ENCODE measurements at places on chromosomes 16 and 17. TPM values are rescaled to one million over a fixed set of nuclear protein-coding genes. Genes with fewer than 3 reads are reported as not detected.

Gene KRTAP2-2
- total RNA-seq, result not detected

Gene CFDP1
- total RNA-seq, result 8.3 TPM

DNA sequence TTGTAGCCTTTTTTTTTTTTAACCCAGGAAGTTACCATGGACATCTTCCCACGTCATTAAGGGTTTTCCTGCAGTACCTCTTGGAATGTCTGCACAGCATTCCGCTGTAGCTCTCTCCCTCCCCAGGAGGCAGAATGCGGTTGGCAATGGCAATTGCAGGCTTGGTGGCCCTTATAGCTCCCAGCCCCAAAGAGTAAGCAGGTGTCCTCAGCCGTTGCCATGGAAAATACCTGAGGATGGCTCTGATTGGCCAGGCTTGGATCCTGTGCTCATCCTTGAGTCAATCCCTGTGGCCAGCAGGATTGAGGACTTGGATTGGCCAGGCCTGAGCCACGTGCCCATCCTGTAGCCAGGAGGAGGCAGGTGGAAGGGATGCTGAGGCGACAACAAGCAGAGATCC lies 15.5 kb upstream of the TIMP2 start:
- no peak overlapping the region for H3K4me3 ChIP-seq
- H3K27ac ChIP-seq, result no peak overlapping the region
- no peaks in the 10 kb centered on the region for H3K27me3 ChIP-seq
- H3K4me1 ChIP-seq, result peaks cover 4% of the 10 kb centered on the region
- DNase-seq, result no peak
- H3K36me3 ChIP-seq, result no peaks in the 10 kb centered on the region

- H3K4me3 ChIP-seq, result no peak overlapping the region
- H3K36me3 ChIP-seq, result no peaks in the 10 kb centered on the region
- H3K27ac ChIP-seq, result no peak overlapping the region
- H3K4me1 ChIP-seq, result peaks cover 8% of the 10 kb centered on the region
- no peaks in the 10 kb centered on the region for H3K27me3 ChIP-seq
Observed at GRCh38 chr17:382644-383533, 30.3 kb upstream of the RPH3AL start.

GRCh38 chr17:43701318-43701743 lies 39.6 kb upstream of the MEOX1 start:
- H3K36me3 ChIP-seq, result no peaks in the 10 kb centered on the region
- H3K27me3 ChIP-seq, result no peaks in the 10 kb centered on the region
- H3K4me1 ChIP-seq, result peaks cover 8% of the 10 kb centered on the region
- H3K4me3 ChIP-seq, result no peak overlapping the region

GRCh38 chr17:40561294-40561870 lies 3.9 kb downstream of the CCR7 start:
- no peaks in the 10 kb centered on the region for H3K36me3 ChIP-seq
- H3K27me3 ChIP-seq, result no peaks in the 10 kb centered on the region
- DNase-seq, result no peak
- H3K4me1 ChIP-seq, result no peaks in the 10 kb centered on the region

DNA sequence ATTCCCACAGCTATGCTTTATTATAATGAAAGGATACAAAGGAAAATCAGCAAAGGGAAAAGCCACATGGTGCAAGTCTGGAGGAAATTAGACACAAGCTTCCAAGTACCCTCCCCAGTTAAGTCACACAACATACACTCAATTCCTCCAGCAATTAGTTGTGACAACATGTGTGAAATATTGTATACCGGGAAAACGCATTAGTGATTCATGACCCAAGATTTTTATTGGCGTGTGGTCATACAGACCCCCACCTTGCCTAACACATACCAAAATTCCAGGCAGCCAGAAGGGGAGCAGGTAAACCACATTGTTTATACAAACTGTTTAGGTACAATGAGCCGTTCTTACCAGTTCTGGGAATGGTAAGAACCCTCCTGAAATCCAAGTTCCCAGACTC lies 160.6 kb downstream of the CYB561 start:
- peaks cover 7% of the 10 kb centered on the region for H3K4me1 ChIP-seq
- H3K4me3 ChIP-seq, result no peak overlapping the region
- no peak for DNase-seq
- no peaks in the 10 kb centered on the region for H3K36me3 ChIP-seq
- H3K27me3 ChIP-seq, result no peaks in the 10 kb centered on the region

DNA sequence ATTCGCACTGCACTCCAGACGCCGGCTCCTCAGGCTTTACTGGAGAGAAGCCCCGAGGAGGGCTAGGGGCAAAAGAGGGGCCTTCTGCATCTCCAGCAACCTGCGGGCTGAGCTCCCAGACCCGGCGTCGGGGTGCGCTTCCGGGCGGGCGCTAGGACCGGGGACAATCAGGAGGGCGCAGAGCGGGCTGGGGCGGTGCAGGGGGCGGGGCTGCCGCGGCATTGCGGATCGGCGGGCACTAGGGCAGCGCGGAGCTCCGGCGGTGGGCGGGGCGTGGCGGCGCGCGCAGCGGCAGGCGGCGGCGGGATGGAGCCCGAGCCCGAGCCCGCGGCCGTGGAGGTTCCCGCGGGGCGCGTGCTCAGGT lies at the start of gene TSEN54:
TSS of gene TSEN54 (plus strand) at position 274 of the 364 bp plus-strand sequence. CDS start at position 307, 33 bp downstream.
- H3K27me3 ChIP-seq, result no peaks in the 10 kb centered on the region
- peak within 1 kb of the TSS; percentile 78 for H3K4me3 ChIP-seq
- H3K36me3 ChIP-seq, result no peaks in the 10 kb centered on the region
- H3K4me1 ChIP-seq, result peaks cover 38% of the 10 kb centered on the region
- H3K27ac ChIP-seq, result peak within 1 kb of the TSS; percentile 74

GRCh38 chr17:36597866-36598777 lies 3.3 kb upstream of the MRM1 start:
- no peak overlapping the region for H3K27ac ChIP-seq
- H3K27me3 ChIP-seq, result no peaks in the 10 kb centered on the region
- H3K4me1 ChIP-seq, result peaks cover 3% of the 10 kb centered on the region
- H3K4me3 ChIP-seq, result no peak overlapping the region
- peak; percentile 47 for DNase-seq
- no peaks in the 10 kb centered on the region for H3K36me3 ChIP-seq

Gene PIRT
- not detected for total RNA-seq

Gene ADAMTS18
- total RNA-seq, result not detected

Gene BCL6B
- 16.4 TPM for total RNA-seq

DNA sequence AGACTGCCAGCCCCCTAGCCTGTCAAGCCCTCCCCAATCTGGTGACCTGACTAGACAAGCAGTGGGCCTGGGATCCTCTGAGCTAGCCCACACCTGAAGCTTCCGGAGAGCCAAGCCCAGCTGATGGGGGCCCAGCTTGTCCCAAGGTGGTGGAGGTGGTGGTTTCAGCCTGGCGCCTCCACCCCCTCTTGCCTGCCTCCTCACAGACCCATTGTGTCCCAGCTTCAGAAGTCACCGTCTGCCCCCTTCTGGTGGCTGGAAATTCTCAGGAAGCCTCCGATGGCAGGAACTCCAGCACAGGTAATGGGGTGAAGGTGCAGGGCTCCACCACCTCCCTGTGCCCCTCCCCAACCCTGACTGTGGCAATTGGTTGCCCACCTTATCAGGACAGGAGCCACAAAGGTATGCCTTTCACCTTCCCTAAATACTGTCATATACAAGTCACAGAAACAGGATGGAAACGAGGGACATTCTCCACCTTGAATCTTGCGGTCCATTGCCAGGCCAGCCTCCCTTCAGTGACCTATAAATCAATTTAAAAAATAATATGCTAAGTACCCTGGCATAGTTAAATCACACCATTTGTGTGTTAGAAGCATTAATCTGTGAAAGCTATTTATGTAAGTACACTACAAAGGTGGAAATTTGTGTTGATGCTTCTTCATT lies 66.0 kb upstream of the ZNF423 start:
- H3K27ac ChIP-seq, result no peak overlapping the region
- no peaks in the 10 kb centered on the region for H3K36me3 ChIP-seq
- DNase-seq, result peak; percentile 67
- no peak overlapping the region for H3K4me3 ChIP-seq
- no peaks in the 10 kb centered on the region for H3K4me1 ChIP-seq

DNA sequence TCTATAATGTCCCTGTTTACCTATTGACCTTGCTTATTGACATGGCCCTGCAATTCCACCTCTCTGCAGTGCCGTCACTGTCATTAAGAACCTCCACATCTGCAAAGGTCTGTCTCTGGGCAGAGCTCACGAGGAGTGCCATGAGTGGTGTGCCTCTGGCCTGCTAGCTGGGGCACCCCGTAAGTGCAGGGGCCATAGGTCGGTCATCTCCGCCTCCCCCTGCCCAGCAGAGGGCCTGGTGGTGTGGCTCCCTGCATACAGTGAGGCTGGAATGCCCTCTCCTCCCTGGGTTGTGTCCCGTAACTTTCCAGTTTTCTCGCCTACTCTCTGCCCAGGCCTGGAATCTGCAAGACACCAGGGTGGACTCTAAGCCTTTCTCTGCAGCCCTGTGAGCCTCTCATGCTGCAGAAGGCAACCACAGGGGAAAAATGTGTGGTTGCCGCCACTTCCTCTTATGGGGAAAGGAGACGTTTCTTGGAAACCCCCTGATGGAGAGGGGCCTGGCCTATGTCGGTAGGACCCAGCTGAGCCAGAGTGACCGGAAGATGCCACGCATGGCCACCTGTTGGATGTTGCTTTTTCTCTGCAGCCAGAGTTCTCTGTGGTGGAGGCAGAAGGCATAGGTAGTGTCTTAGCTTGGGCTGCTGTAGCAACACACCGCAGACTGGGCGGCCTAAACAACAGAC lies 2.7 kb upstream of the SNX20 start:
- no peak for DNase-seq
- H3K27ac ChIP-seq, result no peak overlapping the region
- H3K4me1 ChIP-seq, result no peaks in the 10 kb centered on the region
- no peak overlapping the region for H3K4me3 ChIP-seq
- H3K36me3 ChIP-seq, result no peaks in the 10 kb centered on the region
- H3K27me3 ChIP-seq, result no peaks in the 10 kb centered on the region

Gene SEZ6L2
- total RNA-seq, result 0.21 TPM

Gene TMC8
- total RNA-seq, result 9.6 TPM

DNA sequence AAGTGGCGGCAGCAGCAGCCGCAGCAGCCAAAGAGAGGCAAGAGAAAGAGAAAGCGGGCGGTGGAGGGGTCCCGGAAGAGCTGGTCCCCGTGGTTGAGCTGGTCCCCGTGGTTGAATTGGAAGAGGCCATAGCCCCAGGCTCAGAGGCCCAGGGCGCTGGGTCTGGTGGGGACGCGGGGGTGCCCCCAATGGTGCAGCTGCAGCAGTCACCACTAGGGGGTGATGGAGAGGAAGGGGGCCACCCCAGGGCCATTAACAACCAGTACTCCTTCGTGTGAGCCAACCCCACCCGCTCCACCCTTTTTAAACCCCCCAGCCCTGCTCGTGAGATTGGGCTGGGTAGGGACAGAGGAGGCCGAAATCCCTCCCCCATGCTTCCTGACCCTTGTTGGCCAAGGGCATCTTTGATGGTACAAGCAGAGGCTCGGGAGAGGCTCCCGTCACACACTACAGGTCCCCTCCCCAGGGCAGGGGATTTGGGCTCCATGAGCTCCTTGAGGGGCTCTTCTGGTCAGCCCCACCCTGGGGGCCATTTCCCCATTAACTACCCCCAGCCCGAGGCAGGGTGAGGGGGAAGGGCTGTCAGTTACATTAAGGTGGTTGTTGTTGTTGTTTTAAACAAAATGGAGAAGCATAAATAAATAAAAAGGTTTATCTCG lies 4.6 kb upstream of the ATP2A1 start:
- H3K4me3 ChIP-seq, result no peak overlapping the region
- no peak for DNase-seq
- H3K36me3 ChIP-seq, result peaks cover 32% of the 10 kb centered on the region

- no peaks in the 10 kb centered on the region for H3K36me3 ChIP-seq
- DNase-seq, result no peak
- H3K27me3 ChIP-seq, result no peaks in the 10 kb centered on the region
- no peaks in the 10 kb centered on the region for H3K4me1 ChIP-seq
- no peak overlapping the region for H3K4me3 ChIP-seq
Observed at GRCh38 chr16:27123795-27124409, 57.2 kb downstream of the C16orf82 start.

Gene RBFOX1
- total RNA-seq, result not detected

DNA sequence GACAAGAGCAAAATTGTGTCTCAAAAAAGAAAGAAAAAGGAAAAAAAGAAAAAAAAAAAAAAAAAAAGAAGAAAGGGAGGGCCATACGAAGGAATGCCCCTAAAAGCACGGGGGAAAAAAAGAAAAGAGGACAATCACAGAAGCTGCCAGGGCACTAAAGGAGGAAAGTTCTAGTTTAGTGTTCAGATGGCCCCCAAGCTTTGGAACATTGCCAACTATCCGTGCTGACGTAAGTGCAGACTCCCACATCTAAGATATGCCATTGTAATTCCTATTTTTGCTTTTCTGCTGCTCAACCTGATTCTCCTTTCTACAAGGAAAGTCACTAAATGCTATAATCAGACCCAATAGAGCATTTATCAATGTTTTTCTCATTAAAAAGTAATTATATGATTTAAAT lies 842.1 kb downstream of the KCNJ2 start:
- no peaks in the 10 kb centered on the region for H3K4me1 ChIP-seq
- no peak overlapping the region for H3K27ac ChIP-seq
- no peak for DNase-seq
- no peaks in the 10 kb centered on the region for H3K36me3 ChIP-seq
- H3K27me3 ChIP-seq, result no peaks in the 10 kb centered on the region

Gene C17orf58
- total RNA-seq, result 3.2 TPM

Gene GPR142
- not detected for total RNA-seq

Gene KRT9
- not detected for total RNA-seq

- H3K4me1 ChIP-seq, result peaks cover 6% of the 10 kb centered on the region
- H3K27me3 ChIP-seq, result no peaks in the 10 kb centered on the region
- peak overlapping the region; percentile 71 for H3K4me3 ChIP-seq
- no peaks in the 10 kb centered on the region for H3K36me3 ChIP-seq
Observed at GRCh38 chr17:17694169-17695081, 13.2 kb downstream of the RAI1 start.

DNA sequence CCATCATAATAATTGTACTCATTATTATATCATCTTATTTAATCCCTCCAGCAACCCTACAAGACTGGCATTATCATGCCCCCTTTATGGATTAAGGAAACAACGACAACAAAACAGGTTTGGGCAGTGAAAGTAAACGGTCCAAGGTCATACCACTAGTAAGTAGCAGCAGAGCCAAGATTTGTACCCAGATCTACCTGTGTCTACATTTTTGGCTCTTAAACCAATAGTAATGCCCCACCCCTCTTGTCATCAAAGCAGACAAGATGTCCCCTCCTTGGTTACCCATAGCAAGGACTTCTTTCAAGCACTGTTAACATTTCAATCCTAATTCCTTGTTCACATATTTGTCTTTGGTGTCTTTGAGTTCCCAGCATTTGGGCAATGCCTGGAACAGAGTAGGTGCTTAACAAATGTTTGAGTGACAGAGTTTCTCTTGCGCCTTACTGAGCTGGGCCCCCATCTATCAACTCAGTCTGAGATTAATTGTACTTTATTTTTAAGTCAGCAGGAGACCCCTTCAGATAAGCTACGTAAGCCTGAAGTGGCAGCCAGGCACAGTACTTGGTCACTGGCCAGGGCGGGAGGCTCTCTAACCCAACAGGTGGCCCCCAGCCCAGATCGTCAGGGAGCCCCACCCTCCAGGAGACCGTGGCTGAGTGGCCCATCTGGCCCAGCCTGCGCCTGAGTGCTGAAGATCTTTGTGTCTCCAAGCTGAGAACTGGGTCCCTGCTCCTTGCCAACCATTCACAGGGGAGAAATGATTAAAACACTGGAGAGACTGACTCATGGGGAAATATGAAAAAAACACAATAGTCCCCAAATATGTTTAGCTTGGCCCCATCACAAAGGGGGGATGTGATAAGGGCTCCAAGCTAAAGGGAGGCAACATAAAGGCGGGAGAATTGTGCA lies 75.8 kb downstream of the AXIN2 start:
- peaks cover 12% of the 10 kb centered on the region for H3K4me1 ChIP-seq
- DNase-seq, result peak; percentile 69
- H3K27me3 ChIP-seq, result no peaks in the 10 kb centered on the region
- no peaks in the 10 kb centered on the region for H3K36me3 ChIP-seq
- H3K27ac ChIP-seq, result peak overlapping the region; percentile 87

Gene ZNF287
- total RNA-seq, result 2.9 TPM

Gene TEX19
- not detected for total RNA-seq

Gene PRR35
- not detected for total RNA-seq
